Hematopoietic multipotent progenitor cell (in vitro differentiated cells): ENCODE measurements at places on chromosomes 11 and 22. TPM values are rescaled to one million over a fixed set of nuclear protein-coding genes. Genes with fewer than 3 reads are reported as not detected.

Gene RAG1
- total RNA-seq = 1.3 TPM

Gene FADS2
- total RNA-seq = 110 TPM

Gene DDX25
- total RNA-seq = 0.54 TPM

Gene YPEL1
- 11.8 TPM for total RNA-seq

DNA sequence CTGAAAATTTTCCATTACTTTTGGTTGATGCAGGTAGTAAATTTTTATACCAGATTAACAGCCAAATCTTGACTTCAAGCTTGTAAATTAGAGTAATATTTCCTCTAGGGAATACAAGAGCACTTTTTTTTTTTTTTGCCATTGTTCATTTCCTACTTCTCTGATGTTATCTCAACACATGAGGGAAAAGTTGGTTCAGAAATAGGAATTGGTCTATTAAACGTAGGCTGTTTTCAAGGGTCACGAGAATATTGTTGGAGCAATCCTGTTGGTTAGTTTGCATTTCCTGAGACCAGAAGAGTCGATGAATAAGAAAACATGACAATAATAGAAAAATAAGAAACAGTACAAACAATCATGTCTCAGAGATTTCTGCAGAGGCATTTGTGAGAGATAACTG lies 453.9 kb upstream of the CCDC179 start:
- no peak for DNase-seq

- DNase-seq = no peak
Measured at GRCh38 chr11:26901162-26901561, 92.8 kb upstream of the FIBIN start.

DNA sequence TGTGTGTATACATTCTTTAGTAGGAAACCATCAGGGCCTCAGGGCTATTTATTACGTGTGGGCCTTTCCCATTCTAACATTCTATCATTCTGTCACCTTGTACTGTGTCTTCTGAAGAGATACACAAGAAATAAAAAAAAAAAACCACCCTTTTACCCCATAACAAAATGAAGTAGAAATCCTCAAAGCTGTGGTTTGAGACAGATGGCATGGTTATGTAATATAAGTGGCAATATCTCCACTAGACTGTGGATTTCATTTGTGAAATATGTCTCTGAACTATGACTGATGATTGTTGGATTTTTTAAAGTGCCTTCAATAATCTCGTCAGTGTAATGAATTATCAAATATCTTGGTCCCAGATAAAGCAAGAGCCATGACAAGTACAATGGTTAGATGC lies 150.0 kb upstream of the BLID start:
- no peak for DNase-seq

DNA sequence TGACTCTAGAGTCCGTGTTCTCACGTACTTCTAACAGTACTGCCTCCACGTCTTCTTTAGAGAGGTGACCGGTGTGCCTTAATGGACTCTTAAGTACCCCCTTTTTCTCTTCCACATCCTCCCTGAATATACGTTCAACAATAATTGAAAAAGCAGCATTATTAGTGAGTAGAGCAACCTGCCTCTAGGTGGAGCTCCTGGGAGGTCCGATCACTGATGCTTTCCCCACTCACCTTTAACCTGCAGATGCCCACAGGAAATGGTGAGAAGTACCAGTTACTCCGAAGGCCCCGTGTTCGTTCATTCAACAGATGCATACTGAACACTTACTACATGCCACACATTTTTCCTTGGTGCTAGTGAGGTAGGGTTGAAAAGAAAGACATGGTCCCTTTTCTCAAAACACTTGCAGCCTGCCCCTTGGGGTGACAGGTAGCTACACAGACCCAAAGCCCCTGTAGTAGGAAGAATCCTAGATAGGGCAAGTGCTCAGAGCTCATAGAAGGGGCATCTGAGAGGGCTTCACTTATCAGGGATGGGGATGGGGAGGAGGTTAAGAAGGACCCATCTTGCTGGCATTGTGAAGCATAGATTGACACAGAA lies 72.7 kb downstream of the FEZ1 start:
- DNase-seq = no peak

DNA sequence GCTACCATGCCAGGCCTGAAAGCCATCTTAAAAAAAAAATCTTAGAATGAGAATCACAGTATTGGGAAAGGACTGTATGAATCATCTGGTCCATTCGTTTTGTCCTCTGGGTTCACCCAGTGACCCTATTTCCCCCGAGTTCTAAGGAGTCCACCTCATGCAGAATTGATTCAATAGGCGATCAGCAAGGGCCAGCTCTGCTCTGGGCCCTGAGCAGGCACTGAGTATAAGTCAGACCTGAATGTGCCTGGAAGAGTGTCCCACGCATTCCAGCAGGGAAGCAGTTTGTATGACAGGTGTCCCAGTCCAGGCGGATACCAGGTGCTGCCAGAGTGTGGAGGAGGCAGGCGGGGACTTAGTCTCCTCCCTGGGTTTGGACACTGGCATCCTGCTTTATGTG lies 883 bp upstream of the HMOX1 start:
- DNase-seq = no peak

GRCh38 chr11:8732324-8732670 lies 49.7 kb downstream of the RPL27A start:
- DNase-seq = no peak

- DNase-seq = no peak
Measured at GRCh38 chr11:114496915-114497314, 57.6 kb downstream of the REXO2 start.

DNA sequence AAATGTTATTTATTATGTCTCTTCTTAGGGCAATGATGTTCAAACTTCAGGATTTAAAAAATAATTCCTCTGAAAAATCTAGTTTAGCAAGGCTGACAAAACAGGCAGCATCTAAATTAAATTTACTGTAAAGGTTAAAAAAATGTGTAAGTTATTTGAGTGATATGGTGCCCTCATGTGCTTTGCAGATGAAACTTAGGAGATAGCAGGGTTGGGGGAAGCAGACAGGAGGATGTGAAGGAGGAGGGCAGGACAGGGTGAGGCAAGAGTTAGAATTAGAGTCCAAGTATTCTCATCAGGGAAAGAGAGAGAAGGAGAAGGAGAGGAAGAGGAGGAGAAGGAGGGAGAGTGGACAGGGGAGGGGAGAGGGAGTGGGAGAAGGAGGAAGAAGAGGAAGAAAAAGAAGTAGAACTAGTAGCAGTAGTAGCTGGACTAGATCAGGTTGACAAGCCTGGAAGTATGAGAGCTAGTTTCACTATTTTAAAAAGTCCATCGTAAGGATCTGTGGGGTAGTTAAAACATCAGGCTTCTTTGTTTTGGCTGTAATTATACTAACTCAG lies 141.2 kb upstream of the SESN3 start:
- DNase-seq = no peak

GRCh38 chr11:12216041-12216451 lies 105.7 kb downstream of the MICAL2 start:
- DNase-seq = peak; percentile 25

DNA sequence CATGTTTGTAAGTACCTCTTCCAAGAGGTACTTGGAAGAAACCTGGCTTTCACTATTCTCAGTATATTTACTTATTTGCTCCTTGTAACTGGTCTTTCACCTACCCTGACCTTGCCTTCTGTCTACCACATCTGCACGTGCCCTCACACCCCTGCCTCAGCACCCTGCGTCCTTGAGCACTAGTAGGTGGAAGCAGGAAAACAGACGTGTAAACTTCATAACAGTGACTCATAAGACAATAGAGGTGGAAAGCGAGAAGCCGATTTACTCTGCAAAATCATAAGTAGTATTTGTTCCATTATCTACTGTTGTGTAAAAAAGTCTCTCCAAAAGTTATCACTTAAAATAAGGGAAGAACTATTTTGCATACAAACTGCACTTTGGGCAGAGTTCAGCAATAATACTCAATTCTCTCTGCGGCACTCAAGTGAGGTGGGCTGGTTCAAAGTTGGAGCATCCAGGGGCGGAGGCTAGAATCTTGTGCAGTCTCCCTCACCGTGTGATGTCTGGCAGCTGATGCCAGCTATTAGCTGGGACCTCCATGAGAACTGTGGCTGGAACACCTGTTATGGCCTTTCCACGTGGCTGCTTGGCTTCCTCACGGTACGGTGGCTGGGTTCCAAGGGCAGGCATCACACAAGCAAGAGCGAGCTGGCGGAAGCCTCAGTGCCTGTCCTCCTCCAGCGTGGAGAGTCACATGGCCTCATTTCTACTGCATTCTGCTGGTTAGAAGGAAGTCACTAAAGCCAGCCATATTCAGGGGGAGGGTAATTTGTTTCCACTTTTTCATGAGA lies 30.4 kb downstream of the PACS1 start:
- peak; percentile 71 for DNase-seq

- no peak for DNase-seq
Measured at GRCh38 chr11:122177238-122177637, 61.2 kb upstream of the BLID start.
